SIG-M5 (cell line): ENCODE measurements at places on chromosomes 16 and 17.

- DNase-seq, result no peak
Measured at GRCh38 chr17:50034498-50035364, 21.2 kb upstream of the ITGA3 start.

GRCh38 chr16:2611499-2611862 is 70.8 kb upstream of the KCTD5 start:
- no peak for DNase-seq

DNA sequence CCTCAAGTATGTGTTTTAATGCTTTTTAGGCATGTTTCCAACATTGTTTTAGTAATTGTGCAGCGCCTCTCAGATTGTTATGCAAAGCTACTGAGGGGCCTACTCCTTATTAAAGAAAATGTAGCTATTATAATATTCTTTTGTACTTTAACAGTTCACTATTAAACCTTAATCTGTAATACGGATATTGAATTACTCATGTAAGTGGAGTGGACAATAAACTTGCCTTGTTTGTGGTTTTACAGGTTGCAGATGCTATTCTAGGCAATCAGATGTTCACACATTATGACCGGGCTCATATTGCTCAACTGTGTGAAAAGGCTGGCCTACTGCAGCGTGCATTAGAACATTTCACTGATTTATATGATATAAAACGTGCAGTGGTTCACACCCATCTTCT is 41.0 kb downstream of the PTRH2 start:
- DNase-seq, result no peak

DNA sequence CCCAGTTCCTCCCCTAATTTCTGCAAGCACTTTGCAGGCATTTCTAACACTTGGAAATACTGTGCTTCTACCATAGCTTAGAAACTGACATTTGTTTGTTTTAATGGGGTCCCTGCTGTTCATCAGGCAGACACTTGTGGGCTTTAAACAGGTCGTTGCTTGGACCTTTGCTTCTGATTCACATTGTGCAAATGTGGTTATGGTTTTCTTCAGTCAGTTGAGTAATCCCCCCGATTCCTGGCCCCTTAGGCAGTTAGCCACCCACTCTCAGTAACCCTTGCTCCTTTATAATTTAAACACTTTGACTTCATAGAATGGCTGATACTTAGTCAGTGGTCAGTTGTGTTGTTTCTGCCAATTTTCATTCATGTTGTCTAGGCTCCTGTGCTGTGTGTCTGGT is 39.4 kb downstream of the SLC47A1 start:
- DNase-seq, result no peak

- no peak for DNase-seq
Measured at GRCh38 chr17:40813804-40814203, 8.6 kb downstream of the KRT10 start.

- DNase-seq, result no peak
Measured at GRCh38 chr17:8012996-8013640, 10.7 kb downstream of the GUCY2D start.

DNA sequence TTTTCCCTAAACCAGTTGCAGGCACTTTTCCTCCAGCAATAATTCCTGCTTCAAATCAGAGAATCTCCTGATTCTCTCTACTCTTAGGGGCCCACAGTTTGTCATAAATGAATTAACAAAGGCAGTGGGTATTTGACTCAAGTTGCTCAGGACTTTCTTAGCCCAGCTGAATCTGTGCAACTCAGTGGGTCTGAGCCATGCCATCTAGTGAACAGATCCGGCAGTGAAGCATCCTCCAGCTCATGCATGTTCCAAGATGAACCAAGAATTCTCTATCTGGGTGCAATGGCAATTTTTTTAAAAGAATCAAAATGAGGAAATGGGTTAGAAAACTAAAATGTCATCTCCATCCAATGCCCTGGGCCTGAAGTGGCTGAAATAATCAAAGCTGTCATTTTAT is 575.2 kb upstream of the CDH11 start:
- no peak for DNase-seq

DNA sequence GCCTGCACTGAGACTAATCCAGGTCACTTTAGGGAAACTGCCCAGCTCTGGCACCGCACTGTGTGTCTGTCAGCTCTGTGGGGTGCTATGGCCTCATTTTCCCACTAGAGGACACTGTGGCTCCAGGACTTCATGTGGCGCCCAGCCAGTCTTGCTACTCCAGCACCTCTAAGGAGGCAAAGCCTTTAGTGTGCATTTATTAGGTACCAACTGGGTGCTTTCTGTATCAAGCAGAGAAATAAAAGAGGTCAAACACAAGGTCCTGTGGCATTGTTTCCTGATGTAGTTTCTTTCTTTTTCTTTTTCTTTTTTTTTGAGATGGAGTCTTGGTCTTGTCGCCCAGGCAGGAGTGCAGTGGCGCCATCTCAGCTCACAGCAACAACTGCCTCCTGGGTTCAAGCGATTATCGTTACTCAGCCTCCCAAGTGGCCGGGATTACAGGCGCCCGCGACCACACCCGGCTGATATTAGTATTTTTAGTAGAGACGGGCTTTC is 12.5 kb upstream of the RHBDL3 start:
- DNase-seq, result no peak

DNA sequence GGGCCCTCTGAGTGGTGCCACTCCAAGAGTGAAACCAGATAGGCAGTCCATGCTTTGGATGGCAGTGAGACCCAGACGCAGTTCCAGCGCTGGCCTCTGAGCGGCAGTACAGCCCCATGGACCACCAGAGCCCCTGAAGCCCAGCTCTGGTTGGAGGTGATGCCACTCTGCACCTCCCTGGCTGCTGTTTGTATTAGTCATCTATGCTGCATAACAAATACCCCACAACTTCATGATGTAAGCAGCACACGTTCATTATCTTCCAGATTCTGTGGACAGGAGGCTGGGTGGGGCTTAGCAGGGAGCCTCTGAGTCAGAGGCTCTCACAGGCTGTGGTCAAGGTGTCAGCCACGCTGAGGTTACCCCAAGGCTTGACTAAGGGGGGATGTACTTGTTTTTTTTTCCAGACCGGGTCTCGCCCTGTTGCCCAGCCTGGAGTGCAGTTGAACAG is 5.1 kb upstream of the NME4 start:
- no peak for DNase-seq

DNA sequence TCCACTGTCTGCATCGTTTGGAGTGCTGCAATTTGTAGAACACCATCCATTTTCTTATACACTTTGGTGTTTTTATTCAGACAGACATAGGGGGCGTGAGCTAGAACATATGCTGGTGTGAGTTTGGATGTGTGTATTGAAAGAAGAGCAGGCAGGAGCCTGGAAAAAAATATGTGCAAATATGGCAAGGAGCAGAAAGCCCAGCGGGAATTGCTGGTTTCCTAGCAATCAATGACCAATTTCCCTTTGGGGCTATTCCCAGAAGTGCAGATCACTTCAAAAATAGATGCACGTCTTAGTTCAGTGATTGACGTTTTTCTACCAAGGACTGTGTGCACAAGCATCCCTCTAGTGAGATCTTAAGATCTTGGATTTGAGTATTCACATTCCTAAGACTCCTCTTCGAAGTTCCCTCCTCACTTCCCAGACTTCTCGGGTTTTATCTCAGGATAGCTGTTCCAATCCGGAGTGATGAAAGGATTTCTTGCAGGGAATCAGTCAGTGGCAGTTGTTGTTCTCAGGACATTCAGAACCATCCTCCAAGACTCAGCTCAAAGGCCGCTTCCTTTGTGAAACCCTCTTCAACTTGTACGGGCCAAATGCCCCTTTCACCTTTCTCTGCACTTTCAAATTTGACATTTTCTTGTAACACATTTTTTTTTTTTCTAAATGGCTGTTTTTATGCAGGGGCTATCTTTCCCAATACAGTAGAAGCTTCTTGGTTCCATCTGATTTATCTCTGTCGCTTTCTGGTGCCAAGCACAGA is 268.7 kb upstream of the ASIC2 start:
- DNase-seq, result no peak

DNA sequence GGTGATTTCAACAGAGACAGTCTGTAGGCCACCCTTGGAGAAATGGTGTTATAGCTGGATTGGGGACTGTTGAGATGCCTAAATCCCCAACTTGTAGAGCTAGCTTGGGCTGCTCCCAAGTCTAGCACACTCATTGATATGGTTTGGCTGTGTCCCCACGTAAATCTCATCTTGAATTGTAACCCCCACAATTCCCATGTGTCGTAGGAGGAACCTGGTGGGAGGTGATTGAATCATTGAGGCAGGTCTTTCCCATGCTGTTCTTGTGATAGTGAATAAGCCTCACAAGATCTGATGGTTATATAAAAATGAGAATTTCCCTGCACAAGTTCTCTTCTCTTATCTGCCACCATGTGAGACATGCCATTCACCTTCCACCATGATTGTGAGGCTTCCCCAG is 536.0 kb downstream of the CDH13 start:
- DNase-seq, result no peak

DNA sequence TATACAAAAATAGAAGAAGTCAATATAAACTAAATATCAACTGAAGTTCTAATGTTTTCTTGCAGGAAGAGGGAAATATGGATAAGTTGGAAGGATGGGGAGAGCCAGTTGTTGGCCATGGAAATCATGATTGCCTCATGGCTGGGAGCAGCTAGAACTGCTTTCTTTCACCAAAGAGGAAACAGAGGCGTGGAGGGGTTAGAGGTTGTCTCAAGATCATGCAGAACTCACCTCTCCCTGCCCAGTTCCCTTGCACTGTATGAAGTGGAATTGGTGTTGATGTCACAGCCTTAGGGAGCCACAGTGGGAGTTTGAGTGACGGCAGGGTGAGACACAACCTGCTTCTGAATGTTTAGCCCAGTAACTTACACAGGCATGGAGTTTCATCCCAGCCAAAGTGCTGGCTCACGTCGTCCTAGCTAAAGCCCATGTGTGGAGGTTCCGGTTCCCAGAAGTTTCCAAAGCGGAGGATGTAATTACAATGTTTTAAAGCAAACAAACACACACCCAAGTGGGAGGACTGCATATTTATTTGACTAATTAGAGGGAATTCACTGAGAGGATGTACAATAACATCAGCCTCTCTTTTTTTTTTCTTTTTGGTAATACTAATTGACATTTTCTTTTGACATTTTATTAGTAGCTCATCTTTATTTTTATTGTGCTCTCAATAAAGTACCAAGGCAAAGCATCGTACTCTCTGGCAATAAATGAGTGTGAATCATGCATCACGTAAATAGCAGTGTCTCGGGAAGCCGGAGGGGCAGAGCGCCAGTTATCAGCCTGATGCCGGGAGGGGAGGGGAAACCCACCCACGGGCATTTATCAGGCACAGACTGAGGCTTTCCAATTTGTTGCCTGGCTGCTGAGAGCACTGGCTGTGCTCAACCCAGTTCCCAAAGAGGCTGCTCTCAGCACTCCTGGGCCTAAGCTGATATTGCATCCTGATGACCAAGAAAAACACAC is 118.7 kb upstream of the CDH5 start:
- no peak for DNase-seq

- no peak for DNase-seq
Measured at GRCh38 chr17:2571523-2572303, 21.7 kb upstream of the PAFAH1B1 start.

DNA sequence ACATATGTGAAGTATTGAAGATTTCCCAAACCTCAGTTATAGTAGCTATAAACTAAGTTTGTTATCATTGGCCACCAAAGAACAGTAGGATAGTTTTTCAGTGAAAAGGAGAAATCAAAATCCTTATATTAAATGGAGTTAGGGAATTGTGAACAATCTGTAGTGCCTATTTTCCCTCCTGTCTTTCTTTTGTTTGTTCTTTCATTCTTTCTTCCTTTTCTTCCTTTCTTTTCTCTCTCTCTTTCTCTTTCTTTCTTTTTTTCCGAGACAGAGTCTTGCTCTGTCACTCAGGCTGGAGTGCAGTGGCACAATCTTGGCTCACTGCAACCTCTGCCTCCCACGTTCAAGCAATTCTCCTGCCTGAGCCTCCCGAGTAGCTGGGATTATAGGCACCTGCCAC is 48.8 kb downstream of the SSH2 start:
- no peak for DNase-seq

GRCh38 chr17:35185849-35186248 is 8.3 kb downstream of the SLC35G3 start:
- DNase-seq, result no peak

- no peak for DNase-seq
Measured at GRCh38 chr16:58124601-58124915, 4.6 kb downstream of the CFAP20 start.

- DNase-seq, result no peak
Measured at GRCh38 chr17:65697661-65698060, 136.2 kb upstream of the AXIN2 start.

DNA sequence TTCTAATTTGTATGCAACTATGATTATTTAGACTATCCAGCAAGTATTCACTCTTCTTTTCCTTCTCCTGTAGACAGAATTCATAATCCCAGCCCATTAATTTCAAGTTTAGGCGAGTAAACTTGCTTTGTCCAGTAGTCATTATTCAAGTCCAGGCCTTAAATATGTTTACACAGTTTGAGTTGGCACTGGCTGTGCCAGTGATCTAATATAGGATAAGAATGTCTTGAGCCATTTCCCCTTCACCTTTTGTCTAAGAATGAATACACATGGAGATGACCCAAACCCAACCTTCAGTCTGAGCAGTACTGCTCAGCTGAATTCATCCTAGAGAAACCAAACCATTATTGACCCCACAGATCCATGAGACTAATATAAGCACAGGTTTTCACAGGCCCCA is 930.4 kb upstream of the CDH8 start:
- DNase-seq, result no peak

DNA sequence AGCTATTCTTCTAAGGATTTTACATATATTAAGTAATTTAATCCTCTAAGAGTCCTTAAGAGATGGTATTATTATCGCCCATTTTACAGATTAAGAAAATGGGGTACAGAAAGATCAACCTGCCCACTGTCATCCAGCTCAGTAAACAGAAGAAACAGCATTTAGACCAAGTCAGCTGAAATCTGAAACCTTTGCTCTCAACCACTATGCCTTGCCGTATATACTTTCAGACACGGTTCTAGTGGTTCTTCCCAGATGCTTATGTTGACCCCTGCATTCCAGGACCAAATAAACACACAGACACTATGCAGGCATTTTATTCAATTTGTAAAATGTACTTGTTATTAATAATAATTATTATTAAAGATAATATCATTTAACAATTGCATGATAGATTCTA is 854.8 kb downstream of the KCNJ2 start:
- no peak for DNase-seq

GRCh38 chr17:56718515-56718914 is 115.2 kb downstream of the C17orf67 start:
- no peak for DNase-seq

- no peak for DNase-seq
Measured at GRCh38 chr17:76820561-76820960, 47.6 kb upstream of the MGAT5B start.

GRCh38 chr16:75202069-75202590 is 4.8 kb downstream of the CTRB2 start:
- no peak for DNase-seq

- no peak for DNase-seq
Measured at GRCh38 chr17:8563981-8564602, 66.4 kb downstream of the MYH10 start.
